ENCODE measurements at places on chromosomes 5 and 9.

DNA sequence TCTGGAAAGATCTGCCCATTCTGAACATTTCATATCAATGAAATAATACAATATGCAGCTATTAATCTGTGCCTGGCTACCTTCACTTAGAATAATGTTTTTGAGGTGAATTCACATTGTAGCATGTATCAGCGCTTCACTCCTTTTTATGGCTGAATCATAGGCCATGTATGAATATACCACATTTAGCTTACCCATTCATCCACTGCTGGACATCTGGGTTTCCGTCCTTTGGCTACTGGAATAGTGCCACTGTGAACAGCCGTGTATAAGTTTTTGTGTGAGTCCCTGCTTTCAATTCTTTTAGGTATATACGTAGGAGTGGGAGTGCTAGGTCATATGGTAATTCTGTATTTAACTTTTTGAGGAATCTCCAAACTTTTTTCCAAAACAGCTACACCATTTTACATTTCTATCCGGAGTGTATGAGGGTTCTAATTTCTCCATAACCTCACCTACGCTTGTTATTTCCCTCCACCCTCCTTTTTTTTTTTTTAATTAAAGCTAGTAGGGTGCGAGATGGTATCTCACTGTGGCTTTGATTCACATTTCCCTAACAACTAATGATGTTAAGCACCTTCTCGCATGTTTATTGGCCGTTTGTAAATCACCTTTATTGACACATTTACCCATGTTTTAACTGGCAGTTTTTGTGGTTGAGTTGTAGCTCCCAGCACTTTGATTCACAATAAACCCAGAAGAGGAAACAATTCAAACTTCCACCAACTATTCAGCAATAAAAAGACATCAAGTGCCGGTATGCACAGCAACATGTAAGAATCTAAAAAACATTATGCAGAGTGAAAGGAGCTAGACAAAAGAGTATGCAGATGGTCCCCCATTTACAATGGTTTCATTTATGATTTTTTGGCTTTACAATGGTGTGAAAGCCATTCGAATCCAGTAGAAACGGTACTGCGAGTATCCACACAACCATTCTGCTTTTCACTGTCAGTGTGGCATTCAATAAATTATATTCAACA is 8.1 kb downstream of the SEMA4D start:
- DNase-seq: peak; percentile 85

GRCh38 chr9:83937861-83938455 is 16.7 kb upstream of the KIF27 start:
- peak; percentile 80 for DNase-seq

- DNase-seq: no peak
Measured at GRCh38 chr9:76090909-76091308, 200.4 kb downstream of the PCSK5 start.

DNA sequence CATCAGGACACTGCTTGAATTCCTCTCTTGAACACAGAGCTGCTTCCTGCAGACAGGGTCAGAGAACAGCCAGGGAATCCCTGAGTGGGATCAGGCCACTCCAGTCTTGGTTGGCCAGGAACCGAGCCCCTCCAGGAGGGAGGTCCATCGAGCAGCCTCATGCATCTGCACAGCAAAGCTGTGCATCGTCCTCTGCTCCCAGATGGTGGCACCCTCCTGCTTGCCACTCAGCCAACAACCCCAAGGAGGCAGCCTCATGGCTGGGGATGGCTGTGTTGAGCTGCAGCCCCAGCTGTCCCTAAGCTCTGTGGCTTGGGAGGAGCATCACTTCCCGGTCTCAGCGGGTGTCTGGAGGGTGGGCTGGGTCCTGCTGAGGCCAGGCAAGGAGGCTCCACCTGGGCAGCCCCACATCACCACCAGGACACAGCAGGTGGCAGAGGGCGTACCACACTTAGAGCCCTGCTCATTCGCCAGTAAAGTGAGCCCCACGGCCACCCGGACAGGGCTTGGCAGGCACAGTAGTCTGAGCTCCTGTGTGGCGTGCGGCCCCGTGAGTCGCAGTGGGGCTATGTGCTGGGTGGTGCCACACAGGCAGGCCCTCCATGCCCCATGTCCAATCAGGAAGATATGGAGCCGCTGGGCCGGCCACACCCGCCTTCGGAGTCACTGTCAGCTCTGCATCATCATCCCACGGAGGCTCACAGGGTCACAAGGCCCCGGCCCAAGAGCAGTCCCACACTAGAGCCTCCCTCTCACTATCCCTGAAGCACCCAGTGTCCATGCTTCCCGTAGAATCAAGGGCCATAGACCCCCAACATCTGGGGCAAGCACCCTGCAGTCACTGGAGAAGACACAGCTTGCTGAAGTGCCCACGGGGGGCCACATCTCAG is 11.9 kb downstream of the LPCAT1 start:
- DNase-seq: no peak

DNA sequence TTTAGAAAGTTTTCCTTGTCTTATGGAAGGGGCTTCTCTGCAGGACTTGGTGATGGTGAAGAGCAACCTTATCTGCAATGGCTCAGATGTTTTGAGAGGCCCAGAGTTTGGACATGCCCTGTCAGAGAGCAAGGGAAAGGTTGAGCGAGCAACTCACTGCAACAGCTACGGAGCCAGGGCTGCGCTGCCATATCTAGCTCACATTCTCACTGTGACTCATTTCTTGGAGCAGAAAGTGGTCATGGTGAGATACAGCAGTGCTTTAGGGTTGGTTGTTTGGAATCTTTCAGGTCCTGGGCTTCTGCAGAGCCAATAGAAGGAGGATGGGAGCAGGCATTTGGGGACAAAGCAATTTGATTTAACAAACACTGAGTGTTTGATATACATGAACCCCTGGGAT is 12.3 kb downstream of the GLRA1 start:
- DNase-seq: no peak

- DNase-seq: peak; percentile 44
Measured at GRCh38 chr9:129482521-129483414, 138.1 kb downstream of the C9orf50 start.

GRCh38 chr9:111805830-111806241 is 11.1 kb upstream of the SHOC1 start:
- DNase-seq: no peak

- no peak for DNase-seq
Measured at GRCh38 chr5:159018855-159019254, 80.9 kb downstream of the EBF1 start.
